ENCODE measurements at places on chromosomes 7 and 10. TPM values are rescaled to one million over a fixed set of nuclear protein-coding genes. Genes with fewer than 3 reads are reported as not detected.

Gene SPDYE2
- total RNA-seq: 0.04 TPM

Gene ST8SIA6
- 1.5 TPM for total RNA-seq

Gene CTAGE4
- 0.09 TPM for total RNA-seq

Gene MSMB
- total RNA-seq: not detected

DNA sequence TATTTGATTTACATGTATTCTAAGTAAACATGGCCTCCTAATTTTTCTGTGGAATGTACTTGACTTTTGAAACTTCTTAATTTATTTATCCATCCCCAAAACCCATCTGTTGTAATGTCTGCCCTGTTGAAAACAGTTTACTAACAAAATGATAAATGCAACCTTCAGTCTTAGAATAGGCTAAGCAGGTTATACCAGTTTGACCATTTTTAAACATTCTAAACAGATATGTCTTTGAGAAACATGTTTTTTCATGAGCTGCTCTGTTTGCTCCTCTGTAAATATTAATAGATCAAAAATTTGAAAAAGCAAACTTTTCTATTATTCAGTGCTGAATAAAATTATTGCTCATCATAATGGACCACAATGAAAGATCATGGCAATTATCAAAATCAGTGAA, 33.4 kb upstream of the NRBF2 start:
- DNase-seq: no peak

DNA sequence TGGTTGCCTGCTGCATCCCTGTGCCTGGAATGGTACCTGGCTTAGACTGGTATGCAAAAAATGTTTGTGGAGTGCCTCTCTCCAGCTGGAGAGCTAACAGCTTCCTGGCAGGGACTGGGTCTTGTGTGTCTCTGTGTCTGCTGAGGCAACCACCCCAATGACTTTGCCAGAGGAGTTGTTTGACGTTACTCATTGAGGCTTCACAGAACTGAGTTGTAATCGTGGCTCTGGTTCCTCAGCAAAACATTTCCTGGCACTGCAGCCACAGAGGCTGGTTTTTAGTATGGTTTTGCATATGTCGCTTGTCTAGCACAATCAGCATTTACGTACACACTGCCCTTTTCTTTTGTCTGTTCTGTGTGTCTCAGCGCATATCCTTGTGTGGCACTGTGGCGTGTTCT, 7.5 kb downstream of the ZNF282 start:
- no peak for DNase-seq

DNA sequence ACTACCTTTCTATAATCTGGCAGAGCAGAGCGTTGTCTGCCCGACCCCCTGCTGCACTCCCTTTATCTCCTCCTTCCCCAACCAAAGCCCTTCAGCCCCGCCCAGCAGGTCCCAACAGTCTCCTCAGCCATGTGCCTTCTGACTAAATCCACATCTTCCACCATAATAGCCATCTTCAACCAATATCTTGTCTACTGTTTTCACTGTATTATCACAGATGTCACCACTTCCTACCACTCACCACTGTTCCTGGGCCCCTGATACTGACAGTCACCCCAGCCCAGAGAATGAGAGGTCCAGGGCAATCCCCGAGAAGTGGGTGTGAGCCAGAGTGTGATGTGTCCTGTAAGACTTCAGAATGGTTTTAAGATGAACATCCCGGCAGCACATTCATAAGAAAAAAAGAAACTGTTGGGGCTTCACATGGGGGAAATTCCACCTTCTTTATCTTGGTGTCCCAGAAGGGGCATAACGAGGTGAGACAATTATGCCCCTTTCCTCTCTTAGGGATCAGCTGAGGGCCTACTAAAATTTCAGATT, 25.3 kb downstream of the CCDC6 start:
- no peak for DNase-seq

DNA sequence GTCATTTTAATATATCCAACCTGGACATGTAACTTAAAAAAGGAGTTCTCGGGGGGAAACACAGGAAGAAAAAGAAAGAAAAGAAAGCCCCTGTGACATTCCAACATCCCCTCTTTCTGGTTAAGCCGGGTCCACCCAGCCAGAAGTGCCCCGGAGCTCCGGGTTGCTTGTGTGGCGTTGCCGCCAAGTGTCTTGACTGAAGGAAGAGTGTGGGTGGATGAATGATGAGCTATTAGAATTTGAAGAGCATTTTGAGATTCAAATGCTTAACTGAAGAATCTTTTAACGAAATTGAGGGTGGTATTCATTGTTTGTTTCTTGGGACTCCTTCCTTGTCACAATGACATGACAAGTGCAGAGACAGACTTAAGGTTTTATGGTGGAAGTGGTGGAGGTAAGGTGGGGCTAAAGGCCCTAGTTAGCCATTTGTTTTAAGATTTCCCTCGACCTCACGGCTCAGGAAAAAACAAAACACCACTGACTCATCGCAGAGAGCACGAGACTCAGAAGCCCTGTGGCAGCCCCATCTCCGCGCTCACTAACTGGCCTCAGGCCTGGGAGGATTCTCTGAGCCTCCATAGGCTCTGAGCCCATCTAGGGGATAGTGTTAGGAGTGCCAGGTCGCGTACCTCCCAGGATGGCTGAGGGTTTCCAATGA, 1.8 kb upstream of the GLI3 start:
- peak; percentile 59 for DNase-seq

GRCh38 chr7:150432915-150433892, 17.2 kb upstream of the GIMAP8 start:
- peak; percentile 66 for DNase-seq

Data from muscle of leg (tissue), 16 donors.